ENCODE measurements at places on chromosomes 5 and 9.
A peak's percentile ranks its signal among the peaks of the same experiment; 100 is the strongest.

DNA sequence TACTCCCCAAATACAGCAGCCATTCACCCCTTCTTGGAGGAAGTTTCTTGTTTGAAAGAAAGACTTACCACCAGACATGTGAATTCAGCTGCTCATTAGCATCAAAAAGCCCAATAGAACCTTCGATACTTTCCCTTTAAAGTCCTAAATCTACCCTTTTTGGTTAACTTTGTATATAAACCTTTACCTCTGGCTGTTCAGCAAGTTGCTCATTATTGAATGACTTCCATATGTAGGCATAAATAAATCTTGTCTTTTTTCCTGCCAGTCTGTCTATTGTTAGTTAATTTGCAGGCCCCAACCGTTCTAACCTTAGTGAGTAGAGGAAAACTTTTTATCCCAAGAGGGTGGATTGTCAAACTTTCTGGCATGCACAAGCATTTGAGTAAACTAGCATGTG lies 27.9 kb upstream of the FBXL17 start:
- DNase-seq = no peak

GRCh38 chr9:28073270-28073669 lies 500.0 kb upstream of the C9orf72 start:
- DNase-seq = peak; percentile 34

DNA sequence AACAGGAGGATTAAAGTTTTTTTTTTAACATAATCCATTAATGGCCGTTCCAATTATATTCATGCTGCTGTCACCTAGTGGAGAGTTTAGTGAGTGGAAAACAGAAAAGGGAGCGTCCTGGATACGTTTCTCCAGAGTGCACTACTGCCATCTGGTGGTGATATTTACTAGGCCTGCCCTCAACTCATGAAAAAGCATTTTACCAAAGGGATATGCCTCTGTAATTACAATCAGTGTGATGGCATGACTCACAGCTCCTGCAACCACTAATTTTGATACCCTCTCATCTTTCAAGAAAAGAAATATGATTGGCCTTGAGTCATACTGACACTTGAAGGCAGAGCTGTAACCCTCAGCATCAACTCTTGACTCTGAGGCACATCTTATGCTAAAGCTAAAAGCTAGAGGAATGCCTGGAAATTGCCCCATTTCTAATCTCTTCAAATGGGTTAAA lies 20.1 kb downstream of the MINAR2 start:
- DNase-seq = peak; percentile 84

GRCh38 chr5:157473383-157474320 lies 13.6 kb downstream of the NIPAL4 start:
- no peak for DNase-seq

DNA sequence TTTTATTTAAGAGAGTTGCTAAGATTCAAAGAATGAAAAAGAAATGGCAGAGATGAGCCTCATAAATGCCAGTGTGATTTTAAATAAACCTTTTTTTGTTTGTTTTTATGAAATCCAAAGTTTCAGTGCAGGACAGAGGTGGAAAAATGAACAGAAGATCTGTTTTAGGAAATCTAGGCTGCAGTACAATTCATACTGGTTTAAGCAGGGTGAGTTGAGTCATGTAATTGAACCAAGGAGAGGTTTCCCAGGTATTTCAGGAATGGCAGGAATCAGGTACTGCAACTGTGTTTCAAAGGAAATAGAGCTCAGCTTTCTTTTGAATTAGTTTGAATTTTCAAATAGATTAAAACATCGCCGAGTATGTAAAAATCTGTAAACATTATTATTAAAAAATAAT lies 3.0 kb upstream of the ANKRD31 start:
- no peak for DNase-seq

- no peak for DNase-seq
Measured at GRCh38 chr5:81556809-81557208, 162.9 kb upstream of the ACOT12 start.

GRCh38 chr5:39808656-39809055 lies 383.9 kb upstream of the DAB2 start:
- no peak for DNase-seq

DNA sequence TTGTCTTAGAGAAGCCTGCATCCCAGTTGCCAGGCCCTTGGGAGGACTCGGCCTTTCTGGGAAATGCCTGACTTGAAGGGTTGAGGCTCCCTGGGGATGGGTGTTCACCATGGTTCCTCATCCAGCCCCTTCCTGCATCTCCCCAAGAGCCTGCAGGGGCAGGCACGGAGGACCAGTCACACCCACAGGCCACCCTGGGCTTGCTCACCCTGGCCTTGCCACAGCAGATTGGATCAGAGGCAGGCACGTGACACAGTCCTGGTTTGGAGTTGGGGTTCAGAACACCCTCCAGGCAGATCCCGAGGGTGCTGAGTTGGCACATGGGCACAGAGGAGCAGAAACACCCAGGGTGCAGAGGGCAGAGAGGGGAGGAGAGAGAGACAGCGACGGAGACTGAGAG lies 286.1 kb downstream of the PBX3 start:
- DNase-seq = no peak

DNA sequence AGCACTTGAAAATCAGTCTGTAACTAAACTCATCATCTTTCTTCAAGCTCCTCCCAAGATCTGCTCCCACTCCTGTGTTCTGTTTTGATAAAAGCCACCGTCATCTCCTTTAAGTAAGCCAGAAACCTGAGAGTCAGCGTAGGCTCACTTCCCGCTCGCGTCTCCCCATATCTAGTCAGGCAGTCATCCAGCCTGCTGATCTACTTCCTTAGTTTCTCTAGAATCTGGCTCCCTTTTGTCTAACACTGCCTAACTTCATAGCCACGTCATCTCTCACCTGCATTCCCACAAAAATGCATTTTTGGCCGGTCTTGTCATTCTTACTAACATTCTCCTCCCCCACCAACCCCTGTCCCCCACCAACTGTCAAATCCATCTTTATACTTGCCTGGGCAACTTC lies 3.0 kb upstream of the TJP2 start:
- no peak for DNase-seq

DNA sequence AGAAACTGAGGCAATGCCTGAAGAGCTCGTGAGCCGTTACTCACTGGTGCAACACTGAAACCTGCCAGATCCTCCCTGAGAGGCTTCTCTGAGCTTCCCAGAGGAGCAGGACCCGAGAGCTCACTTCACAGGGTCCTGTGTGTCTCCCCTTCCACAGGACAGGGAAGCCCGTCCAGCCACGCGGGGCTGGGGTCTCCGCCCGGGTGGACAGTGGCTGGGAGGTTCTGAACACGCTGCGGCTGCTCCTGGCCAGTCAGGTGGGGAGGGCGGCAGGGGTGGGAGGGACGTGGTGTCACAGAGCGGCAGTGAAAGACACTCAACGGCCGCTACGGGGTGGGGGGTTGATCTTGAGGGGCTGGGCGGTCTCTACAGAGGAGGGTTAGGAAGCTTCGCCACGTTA lies 290 bp upstream of the ZDHHC11 start:
- no peak for DNase-seq

- DNase-seq = no peak
Measured at GRCh38 chr5:141567513-141568117, 51.2 kb downstream of the DIAPH1 start.

DNA sequence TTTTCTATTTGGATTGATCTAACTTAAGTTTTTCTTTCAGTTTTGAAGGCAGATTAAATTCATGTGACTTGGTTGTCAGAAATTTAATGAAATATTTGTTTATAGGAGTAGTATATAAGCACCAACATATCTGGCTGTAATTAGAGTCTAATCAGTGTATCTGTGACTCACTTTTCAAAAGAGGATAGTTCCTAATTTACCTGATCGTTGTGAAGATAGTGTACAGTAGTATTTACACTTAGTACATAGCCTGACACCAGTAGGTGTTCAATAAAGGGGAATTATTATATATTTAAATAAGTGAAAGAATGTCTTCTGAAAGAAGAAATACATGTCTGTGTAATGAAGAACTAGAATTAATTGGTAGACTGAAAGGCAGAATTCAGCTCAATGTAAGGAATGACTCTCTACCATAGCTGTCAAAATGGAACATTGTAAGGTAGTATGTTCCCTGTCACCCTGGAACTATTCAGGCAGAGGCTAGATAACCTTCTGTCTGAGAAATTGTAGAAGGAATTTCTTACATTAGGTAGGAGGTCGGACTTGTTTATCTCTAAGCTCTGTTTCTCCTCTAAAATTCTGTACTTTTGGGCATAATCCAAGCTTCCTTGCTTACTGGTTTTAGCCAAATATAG lies 8.6 kb downstream of the TGFBR1 start:
- DNase-seq = no peak

DNA sequence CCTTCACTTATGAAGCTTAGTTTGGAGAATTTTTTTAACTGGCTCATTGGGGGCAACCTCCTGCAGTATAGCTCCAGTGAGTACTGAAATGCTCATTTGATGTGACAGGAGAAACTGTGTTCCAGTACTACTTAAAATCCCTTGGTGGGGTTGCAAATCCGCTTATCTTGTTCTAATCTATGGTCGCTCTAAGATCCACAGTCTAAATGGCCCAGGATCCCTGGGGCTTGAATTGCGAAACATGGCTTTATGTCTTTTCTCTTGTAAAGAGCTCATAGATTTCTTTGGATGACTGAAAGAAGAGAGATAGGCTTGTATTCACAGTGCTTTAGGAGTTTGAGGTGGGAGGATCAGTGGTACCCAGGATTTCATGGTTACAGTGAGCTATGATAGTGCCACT lies 52.7 kb downstream of the ADAMTSL1 start:
- no peak for DNase-seq

DNA sequence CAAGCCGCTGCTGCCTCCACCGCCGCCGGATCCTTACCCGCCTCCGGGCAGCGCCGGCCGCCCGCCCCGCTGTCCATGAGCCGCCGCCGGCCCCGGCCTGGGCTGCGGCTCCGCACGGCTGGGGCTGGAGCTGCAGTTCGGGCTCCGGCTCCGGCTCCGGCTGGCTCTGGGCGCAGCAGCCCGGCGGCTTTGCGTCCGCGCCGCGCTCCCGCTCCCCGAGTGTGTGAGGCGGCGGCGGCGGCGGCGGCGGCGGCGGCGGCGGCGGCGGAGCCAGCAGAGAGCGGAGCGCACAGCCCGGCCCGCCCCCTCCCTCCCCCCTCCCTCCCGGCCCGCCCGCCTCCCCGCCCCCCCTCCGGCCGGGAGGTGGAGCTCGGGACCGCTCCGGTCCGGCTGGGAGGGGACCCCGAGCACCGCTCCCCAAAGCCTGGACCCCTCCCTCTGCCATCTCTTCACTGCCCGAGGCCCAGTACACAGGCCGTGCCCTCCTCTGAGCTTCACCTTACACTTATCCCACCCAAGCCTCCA lies at the start of gene PCDH1:
Gene PCDH1 (minus strand): TSS at position 225 of the 525 bp plus-strand sequence. CDS start 148 bp downstream, at position 77.
- DNase-seq = no peak

GRCh38 chr5:155729684-155730059 lies 597.3 kb upstream of the SGCD start:
- no peak for DNase-seq

DNA sequence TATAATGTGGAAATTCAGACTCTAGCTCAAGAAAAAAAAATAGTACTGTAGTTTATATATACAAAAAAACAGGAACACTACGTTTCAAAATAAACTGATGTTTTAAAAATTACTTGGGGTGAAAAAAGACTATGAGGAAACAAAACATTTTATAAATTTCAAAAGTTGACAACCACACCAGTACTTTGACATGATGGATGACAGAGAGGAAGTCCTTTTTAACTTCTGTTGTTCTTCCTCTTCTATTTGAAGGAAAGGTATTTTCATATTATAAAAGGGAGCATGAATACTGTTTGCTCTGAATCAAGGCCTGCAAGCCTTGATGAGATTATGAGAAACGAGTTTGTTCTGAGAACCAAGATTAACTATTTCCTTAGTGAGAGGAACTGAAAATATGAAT lies 456.9 kb downstream of the TAF11L14 start:
- no peak for DNase-seq

- DNase-seq = no peak
Measured at GRCh38 chr9:6590772-6591384, 54.7 kb downstream of the GLDC start.

GRCh38 chr9:113326230-113326629 lies 13.8 kb downstream of the WDR31 start:
- DNase-seq = no peak

DNA sequence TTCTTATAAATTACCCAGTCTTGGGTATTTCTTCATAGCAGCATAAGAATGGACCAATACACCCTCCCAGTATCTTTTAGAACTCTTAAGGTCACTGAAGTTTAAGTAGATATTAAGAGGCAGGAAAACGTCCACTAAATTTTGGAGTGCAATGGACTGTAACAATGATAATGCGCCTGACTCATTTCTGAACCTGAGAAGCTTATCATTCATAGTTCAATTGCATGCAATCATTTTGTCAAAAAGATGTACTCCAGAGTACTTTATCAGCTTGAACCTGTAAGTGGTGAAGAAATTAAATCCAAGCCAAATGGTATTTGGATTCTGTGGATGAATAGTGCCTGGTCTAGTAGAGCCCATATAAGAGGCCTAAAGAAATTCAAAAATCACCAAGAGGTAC lies 196.5 kb upstream of the CDH9 start:
- no peak for DNase-seq

DNA sequence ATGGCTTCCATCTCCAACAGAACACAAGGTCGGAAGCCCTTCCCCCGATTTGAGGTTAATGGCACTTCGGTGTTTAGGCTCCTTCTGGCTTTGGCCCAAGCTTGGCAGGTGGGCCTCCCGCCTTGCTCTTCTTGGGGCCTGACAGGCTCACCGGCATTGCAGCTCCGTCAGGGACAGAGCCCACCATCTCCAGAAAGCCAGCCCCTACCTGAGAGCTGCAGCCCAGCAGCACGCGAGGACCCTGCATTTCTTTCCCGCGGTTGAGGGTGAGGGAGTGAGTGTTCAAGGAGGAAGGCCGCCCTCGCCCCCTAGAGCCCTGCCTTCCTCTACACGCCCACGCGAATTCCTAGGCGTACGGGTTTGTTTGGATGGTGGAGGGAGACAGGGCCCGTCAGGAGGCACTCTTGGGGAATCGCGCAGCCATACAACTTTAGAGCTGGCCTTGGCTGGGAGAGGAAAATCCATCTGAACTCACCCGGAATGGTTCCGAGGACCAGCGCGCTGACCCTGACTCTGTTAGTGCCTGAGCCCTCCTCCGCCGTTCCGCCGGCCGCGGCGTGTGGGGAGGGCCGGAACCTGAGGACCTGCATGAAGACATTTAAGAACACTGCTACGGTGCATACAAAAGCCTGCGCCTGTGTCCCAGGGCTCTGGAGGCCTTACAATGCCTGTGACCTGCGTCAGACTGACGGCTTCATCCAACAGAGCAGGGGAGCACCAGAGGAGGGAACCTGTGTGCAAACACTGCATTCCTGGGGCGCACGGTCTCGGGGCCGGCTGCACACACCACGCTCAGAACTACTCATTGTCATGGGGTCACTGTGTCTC lies 73.8 kb downstream of the MRPL36 start:
- no peak for DNase-seq

DNA sequence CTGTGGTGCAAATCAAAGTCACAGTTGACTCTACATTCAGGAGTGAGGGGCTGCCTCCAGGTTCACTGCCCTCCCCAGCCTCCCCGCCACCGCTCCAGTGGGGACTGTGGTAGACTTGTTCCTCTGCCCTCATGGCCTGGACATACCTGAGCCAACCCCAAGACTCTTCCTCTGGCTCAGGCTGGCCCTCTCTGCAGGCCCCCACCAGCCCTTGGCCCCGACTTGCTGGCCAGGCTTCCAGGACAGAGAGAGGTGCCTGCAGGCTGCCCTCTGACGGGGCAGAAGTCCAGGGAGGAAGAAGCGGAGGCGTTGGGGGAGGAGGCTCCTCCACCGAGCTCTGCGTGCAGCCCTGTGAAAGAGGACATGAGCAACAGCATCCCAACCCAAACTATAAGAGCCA lies 2.8 kb upstream of the SARDH start:
- no peak for DNase-seq

GRCh38 chr9:13361076-13361475 lies 81.6 kb upstream of the MPDZ start:
- DNase-seq = no peak

Measured in fibroblast of the conjunctiva (primary cell).